ENCODE measurements at places on chromosomes 13 and 19.

GRCh38 chr19:42248270-42249148 is 6.1 kb upstream of the GSK3A start:
- DNase-seq = no peak

DNA sequence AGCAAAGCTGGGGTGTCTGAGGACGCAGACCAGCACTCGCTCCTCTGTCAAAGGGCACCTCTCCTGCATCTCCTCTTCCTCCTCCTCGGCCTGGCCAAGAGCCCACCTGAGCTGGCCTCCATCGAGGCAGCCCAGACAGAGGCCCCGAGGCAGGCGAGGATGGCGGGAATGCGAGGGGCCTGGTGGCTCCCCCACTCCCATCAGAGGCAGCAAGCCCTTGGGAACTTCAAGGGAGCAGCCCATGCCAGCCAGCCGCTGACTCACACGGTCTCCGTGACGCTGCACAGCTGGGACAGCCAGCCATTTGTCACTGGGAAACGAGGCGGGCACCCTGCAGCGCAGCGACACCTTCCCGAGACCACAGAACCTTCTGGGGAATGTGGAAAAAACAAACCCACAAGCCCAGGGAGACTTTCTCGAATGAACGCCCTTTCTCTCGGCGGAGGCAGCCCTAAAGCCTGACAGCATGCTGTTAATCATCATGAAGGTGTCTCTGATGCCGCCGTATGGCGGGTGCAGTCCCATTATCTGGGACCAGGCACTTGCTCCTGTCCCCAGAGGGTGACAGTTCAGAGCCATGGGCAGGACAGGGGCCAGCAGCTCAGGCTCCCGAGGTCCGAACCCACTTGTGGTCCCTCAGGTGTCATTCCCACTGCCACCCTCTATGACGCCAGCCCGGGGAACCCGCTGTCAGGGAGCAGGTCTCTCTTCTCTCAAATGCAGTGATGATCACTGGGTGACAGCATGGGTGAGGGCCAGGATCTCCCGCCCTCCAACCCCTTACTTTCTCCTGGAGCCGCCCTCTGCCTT is 53.0 kb downstream of the PEPD start:
- DNase-seq = no peak

- DNase-seq = no peak
Measured at GRCh38 chr13:108574856-108575255, 54.6 kb upstream of the MYO16 start.

DNA sequence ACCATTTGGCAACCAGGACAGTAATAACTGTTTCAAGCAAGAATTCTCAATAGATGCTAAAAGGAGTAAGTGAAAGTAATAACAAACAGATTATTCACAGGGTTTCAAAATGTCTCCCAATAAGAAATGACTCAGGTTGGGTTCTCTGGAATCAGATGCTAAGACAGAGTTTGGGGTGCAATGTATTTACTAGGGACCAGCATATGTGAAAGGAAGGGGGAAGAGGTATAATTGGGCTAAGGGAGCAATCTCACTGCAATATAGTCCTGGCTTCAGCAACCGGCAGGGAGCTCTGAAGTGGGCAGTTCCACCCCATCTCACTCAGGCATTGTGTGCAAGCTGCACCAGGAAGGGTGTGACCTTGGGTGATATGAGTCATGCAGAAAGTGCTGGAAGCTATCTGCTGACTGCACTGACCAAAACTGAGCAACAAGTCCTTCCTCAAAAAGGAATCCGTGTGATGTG is 23.4 kb downstream of the ZDHHC20 start:
- peak; percentile 75 for DNase-seq

- DNase-seq = peak; percentile 56
Measured at GRCh38 chr19:45179072-45179891, 698 bp downstream of the BLOC1S3 start.

DNA sequence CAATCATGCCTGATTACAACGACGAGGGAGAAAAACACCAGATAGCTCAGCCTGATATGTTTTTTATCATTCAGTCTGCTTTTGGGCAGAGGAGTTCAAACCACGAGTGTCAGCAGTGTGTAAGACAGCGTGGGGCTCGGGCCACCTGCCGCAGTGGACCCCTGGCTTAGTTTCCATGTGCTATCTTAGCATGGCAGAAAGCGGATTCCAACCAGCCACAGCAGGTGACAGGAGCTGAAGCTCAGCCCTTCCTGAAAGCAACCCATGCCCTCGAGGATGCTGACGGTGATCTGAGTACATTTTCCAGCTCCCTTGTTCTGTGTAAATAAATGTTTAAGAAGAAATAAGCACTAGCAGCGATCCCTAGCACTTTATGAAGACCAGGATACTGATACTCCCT is 32.2 kb upstream of the MBNL2 start:
- DNase-seq = no peak

- no peak for DNase-seq
Measured at GRCh38 chr19:38162632-38163031, 61.4 kb downstream of the DPF1 start.

GRCh38 chr13:49063011-49063410 is 87.3 kb downstream of the FNDC3A start:
- no peak for DNase-seq

- no peak for DNase-seq
Measured at GRCh38 chr13:22596171-22596863, 584.5 kb upstream of the SGCG start.

GRCh38 chr13:82259284-82259683 is 1623.0 kb downstream of the SLITRK1 start:
- no peak for DNase-seq

GRCh38 chr13:51525567-51526167 is 58.6 kb upstream of the WDFY2 start:
- no peak for DNase-seq

GRCh38 chr13:98100481-98100880 is 42.4 kb upstream of the FARP1 start:
- no peak for DNase-seq

DNA sequence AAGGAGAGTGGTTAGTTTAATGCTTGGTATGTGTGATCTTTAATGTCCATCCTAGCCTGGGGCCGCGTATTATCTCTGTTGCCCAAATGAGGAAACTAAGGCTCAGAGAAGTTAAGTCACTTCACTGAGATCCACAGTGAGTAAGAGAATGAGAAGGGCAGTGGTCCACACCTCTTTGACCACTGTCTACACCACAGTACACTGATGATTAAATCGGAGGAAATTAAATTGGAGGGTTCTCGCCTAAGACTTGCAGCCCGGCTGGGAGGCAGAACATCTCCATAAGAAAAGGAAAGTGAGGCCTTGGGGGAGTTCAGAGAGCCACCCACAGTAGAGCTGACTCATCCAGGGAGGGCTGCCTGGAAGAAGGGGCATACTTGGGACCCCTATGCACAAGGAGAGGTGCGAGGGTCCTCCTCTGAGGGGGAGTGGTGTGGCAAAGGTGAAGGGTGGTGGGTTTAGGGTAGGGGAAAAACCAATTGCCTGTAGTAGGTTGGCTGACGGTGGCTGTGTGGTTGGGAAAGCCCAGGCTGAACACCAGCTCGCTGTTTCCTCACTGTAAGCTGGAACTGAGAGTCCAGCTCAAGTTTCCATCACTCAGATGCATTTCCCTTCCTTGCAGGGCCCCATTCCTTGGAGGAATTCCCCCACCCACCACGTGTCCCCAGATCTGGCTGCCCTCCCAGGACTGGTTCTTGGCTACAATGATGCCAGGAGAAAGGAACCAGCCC is 15.0 kb upstream of the DHRS12 start:
- no peak for DNase-seq

GRCh38 chr19:45568732-45569131 is 15.9 kb downstream of the OPA3 start:
- peak; percentile 51 for DNase-seq

DNA sequence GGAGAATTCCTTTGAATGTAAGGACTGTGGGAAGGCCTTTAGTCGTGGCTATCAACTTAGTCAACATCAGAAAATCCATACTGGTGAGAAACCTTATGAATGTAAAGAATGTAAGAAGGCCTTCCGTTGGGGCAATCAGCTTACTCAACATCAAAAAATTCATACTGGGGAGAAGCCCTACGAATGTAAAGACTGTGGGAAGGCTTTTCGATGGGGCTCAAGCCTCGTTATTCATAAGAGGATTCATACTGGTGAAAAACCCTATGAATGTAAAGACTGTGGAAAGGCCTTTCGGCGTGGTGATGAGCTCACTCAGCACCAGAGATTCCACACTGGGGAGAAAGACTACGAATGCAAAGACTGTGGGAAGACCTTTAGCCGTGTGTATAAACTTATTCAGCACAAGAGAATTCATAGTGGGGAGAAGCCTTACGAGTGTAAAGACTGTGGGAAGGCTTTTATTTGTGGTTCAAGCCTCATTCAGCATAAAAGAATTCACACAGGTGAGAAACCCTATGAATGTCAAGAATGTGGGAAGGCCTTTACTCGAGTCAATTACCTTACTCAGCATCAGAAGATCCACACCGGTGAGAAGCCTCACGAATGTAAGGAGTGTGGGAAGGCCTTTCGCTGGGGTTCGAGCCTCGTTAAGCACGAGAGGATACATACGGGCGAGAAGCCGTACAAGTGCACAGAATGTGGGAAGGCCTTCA is 39.2 kb downstream of the ZNF331 start:
- no peak for DNase-seq

- DNase-seq = peak; percentile 51
Measured at GRCh38 chr13:28636677-28637317, 22.1 kb upstream of the POMP start.

DNA sequence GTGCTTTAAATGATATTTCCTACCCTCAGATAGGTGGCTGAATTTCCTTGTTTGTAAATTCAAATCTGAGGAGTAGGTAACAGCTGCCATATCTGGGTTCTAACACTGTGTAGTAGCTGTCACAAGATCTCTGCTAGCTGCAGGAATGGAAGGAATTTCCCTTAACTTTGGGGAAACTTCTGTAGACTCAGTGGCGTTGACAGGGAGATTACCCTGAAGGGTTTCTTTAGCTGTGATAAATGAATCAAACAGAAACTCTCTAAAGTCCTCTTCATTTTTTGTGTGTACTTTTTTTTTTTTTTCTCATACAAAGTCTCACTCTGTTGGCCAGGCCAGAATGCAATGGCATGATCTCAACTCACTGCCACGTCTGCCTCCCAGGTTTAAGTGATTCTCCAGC is 5.3 kb upstream of the EPSTI1 start:
- no peak for DNase-seq

DNA sequence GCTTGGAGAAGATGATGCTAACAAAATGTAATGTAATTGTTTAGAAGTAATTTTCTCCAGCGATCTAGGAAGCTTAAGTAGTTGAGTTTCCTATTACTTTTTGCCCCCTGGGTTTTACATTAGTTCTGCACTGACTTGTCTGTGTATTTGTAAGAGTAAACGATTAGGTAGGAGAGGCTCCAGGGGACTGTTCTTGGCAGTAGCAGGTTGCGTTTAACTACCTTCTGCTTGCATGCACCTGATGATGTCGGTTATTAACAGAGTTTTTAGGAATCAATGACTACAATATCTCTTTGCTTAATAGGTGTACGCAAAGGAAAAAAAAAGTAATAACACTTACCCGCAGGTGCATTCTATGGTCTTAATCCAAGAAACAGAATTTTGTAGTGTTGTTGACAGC is 18.3 kb upstream of the UGGT2 start:
- no peak for DNase-seq

- no peak for DNase-seq
Measured at GRCh38 chr13:75643693-75644092, 7.6 kb downstream of the LMO7 start.

- no peak for DNase-seq
Measured at GRCh38 chr13:27928353-27928804, 8.6 kb downstream of the PDX1 start.

DNA sequence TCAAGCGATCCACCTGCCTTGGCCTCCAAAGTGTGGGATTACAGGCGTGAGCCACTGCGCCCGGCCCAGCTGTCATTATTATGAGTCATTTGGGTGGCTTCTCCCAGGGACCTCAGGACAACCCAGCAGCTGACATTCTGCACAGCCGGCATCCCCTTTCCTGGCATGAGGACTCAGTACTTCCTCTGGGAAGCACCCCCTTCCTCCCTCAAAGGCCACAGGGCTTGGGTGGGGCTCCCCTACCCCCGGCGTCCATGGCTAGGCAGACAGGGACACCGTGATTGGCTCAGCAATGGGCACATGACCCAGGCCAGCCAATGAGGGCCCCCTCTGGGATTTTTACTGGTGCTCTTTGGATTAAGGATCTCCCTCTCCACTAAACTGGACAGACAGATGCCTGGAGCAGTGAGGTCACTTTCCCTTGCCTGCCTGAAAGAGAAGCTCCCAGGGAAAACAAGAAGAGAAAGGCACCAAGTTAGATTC is 6.0 kb downstream of the KANK2 start:
- DNase-seq = peak; percentile 92

GRCh38 chr13:84571264-84571663 is 689.0 kb upstream of the SLITRK1 start:
- no peak for DNase-seq

- DNase-seq = no peak
Measured at GRCh38 chr13:80572923-80573316, 232.0 kb upstream of the SPRY2 start.

- no peak for DNase-seq
Measured at GRCh38 chr13:39602277-39602613, 748 bp downstream of the LHFPL6 start.

DNA sequence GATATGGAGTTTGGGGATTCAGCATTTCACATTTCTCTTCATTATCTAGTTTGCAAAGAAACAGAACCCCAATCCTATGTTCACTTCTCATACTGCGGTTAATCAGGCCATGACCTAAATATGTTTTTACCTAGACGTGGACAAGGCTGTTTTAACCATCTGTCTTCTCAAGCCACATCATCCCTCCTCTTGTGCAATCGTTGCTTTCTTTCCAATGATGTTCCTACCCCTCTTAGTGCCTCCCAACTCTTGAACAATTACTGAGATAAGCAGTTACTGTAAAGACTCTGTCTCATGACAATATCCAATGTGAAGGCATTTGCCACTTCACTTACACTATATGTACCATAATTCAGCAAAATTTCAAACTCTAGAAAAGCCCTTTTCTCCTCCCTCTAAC is 406.2 kb downstream of the LIG4 start:
- DNase-seq = no peak

- DNase-seq = no peak
Measured at GRCh38 chr13:47901441-47901840, 99.6 kb downstream of the SUCLA2 start.

GRCh38 chr19:17522988-17523872 is 11.8 kb downstream of the PGLS start:
- DNase-seq = no peak

DNA sequence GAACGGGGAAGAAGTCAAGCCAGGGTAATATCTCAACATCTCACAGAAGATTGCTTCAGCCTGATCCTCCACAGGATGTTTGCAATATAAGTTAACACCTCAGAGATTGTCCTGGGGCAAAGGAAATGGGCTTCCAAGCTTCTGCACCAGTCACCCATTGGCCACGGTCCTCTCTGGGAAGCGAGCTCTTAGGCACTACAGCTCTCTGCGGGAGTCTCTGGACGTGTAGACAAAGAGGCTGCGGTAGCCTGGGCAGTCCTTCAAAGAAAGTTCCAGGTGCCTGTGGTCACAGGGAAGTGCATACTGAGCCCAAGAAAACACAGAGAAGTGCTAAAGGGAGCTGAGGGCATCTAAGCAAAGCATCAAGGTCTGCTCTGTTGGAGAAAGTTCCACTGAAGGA is 805.7 kb downstream of the DIAPH3 start:
- no peak for DNase-seq
